ENCODE measurements at places on chromosomes 2 and 18. TPM values are rescaled to one million over a fixed set of nuclear protein-coding genes. Genes with fewer than 3 reads are reported as not detected.

The EML6 gene
- total RNA-seq, result 8.1 TPM

The DAW1 gene
- not detected for total RNA-seq

The LRP1B gene
- 16.0 TPM for total RNA-seq

The MAL gene
- 205 TPM for total RNA-seq

The UGT1A3 gene
- 0.19 TPM for total RNA-seq

The LIMS2 gene
- total RNA-seq, result 13.1 TPM

The ATG16L1 gene
- 123 TPM for total RNA-seq

The SLC4A3 gene
- 8.0 TPM for total RNA-seq

The C1QL2 gene
- 1.8 TPM for total RNA-seq

The GATA6 gene
- total RNA-seq, result 39.8 TPM

The QPCT gene
- total RNA-seq, result 15.8 TPM

The ZNF385B gene
- 1.1 TPM for total RNA-seq

The ZAP70 gene
- total RNA-seq, result 1.2 TPM

The TACR1 gene
- total RNA-seq, result 1.5 TPM

The FASTKD1 gene
- total RNA-seq, result 38.8 TPM

The CAPN14 gene
- 0.12 TPM for total RNA-seq

The SOCS6 gene
- total RNA-seq, result 30.2 TPM

The TMEM178A gene
- total RNA-seq, result 9.3 TPM

- no peak for DNase-seq
These were observed 119.5 kb upstream of the SMIM21 start for GRCh38 chr18:75546964-75547363.

DNA sequence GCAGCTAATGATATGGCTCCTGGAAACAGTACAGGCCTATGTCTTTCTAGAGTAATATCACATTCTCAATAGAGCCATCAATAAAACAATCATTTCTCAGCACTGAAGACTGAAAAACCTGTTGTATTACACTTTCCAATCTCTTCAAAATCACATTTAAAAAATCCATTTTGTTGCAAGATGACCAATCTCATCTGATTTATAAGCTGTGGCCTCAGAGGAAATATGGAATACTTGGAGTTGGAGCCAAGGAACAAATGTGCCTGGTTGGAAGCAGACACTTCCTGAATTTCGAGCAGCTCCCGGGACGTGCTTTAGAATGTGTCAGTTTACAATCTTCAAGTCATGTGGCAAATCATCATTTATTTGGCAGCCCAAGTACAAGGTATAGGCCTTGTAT is 114.5 kb downstream of the ADCYAP1 start:
- no peak for DNase-seq

DNA sequence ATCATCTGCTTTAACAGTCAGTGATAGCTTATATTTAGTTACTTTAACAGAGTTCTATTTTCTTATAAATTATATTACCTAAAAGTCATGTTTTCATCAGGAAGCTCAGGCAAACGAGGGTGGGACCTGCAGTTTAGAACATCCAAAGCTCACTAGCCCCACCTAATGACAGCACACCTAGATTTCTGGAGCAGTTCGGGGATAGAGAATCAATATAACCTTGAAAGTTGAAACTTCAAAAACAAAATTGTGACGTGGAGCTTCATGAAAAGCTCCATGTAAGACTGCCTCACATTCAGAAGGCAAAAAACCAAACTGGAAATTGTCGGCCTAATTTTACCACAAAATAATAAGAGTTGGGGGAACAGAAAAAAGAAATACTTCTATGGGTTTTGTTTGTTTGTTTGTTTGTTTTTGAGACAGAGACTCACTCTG is 185.9 kb upstream of the CCDC150 start:
- no peak for DNase-seq

GRCh38 chr2:142041996-142042395 is 88.8 kb downstream of the LRP1B start:
- no peak for DNase-seq

DNA sequence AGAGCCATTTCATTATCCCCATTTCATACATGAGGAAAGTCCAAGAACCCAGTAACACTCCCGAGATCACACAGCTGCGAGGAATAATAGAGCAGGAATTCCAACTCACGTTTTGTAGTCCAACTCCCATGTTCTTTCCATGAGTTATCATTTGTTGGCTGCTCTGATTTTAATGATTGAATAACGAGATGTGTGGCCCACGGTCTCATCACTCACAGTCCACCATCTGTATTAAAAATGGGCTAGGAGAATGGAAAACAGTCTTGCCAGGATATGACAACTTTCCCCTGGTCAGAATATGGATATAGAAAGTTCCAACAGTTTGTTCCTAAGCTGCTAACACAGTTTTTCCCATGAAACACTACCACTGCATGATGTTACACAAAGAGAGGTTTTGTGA is 147.5 kb downstream of the METTL4 start:
- DNase-seq, result no peak

GRCh38 chr2:182558564-182558963 is 131.7 kb upstream of the PDE1A start:
- DNase-seq, result no peak

GRCh38 chr2:39608263-39608575 is 57.5 kb upstream of the TMEM178A start:
- DNase-seq, result no peak

DNA sequence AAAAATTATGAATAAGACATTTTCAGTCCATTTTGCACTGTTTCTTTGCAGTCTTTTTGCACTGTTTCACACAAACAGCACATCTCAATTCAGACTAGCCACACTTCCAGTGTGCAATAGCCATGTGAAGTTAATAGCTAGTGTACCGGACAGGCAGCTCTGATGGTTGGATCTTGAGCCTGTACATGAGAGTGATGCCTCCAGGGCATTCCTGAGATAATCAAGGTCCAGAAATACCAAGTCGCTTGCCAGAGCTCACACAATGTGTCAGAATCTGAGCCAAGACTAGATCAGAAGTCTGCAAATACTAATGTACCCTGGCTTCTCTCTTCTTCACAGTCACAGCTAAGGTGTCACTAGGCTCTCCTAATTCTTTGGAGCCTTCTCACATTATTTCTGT is 180.2 kb downstream of the OSR1 start:
- no peak for DNase-seq

DNA sequence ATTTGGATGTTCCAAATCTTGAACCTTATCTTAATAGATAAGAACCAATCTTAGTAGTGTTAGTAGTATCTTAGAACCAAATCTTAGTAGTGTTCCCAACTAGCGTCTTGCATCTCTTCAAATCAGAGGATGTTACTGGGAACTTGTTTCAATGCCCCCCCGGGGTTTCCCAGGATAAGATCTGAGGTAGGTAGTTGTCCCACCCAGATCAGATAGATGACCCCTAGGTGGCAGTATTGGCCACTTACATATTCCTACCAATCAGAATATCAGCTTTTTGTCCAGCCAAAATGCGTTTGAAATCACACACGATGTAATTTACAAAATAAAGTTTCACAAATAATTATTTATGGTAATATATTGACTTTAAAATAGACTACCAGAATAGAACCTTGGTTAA is 314.8 kb downstream of the MBD2 start:
- no peak for DNase-seq

DNA sequence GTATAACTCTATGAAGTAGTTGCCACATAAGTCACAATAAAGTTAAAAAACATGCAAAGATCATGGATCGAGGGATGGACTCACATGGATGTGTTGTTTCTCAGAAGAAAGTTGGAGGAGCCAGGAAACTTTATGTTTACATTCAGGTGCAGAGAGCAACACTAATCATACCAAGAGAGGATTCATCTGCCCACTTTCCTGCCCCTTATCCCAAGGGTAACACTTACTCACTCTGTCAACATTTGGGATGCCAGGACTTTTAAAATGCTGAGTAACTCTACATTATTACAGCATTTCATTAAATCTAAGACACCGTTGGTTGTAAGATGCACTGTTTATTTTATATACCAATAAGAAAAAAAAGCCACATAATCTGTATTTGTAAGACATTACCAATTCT is 170.4 kb downstream of the KCNE4 start:
- no peak for DNase-seq

GRCh38 chr2:133249362-133249761 is 318.9 kb downstream of the NCKAP5 start:
- DNase-seq, result no peak

- no peak for DNase-seq
These were observed 6.0 kb downstream of the ZNF516 start for GRCh38 chr18:76489081-76489480.

DNA sequence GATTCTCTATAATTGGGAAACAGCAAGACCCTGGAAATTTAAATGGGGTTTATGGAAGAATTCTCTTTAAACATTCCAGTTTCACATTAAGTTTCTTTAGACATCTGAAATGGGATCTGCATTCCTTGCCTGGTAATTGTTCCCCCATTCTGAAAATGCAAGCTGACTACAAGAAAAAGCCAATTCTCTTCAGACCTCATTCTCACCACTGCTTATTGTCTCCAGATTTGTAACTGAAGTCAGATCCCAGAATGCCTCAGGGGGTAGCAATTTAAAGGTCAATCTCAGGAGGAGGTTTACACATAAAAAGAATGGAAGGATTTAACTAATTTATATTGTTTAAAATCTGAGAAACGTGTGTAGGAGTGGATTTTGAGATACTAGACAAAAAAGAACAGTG is 41.2 kb downstream of the COL3A1 start:
- DNase-seq, result no peak

GRCh38 chr2:27915874-27916273 is 25.3 kb downstream of the BABAM2 start:
- no peak for DNase-seq

DNA sequence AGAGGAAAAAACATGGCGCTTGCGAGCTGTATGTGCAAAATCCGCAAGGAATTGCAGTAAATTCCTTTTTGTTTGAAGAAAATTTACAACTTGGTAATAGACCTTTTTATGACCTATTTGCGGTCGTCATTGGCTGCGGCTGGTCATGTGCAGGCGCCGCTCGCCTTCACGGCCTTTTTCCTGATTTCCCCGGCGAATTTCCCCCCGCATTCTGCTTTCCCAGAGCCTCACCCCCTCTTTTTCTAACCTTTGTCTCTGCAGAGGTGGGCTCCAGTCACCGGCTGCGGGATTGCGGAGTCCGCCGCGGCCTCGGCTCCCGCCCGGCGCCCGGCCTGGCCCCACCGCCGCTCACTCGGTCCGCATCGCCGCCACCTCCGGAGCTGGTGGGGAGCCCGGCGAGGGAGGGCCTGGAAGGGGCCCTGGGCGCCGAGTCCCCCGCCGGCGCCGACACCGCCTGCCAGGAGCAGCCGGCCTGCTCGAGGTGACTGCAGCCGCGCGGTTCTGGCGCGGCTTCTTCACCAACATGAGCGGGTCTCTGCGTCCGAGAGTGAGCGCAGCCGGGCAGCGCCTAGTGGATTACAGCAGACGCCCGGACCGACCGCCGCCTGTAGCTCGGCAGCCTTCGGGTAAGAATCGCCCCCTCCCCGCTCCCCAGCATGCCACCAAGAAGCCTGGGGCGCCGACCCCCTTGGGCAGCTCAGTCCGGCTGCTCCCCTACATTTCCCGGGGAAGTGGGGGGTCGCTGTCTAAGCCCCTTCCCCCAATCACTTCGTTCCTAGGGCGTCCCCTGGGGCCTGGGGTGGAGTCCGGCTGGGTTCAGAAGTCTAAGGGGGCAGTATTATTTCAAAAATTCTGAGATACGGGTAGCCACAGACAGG is 7.1 kb downstream of the HOXD8 start:
- DNase-seq, result no peak

GRCh38 chr18:68757126-68757525 is 40.8 kb upstream of the CCDC102B start:
- no peak for DNase-seq

DNA sequence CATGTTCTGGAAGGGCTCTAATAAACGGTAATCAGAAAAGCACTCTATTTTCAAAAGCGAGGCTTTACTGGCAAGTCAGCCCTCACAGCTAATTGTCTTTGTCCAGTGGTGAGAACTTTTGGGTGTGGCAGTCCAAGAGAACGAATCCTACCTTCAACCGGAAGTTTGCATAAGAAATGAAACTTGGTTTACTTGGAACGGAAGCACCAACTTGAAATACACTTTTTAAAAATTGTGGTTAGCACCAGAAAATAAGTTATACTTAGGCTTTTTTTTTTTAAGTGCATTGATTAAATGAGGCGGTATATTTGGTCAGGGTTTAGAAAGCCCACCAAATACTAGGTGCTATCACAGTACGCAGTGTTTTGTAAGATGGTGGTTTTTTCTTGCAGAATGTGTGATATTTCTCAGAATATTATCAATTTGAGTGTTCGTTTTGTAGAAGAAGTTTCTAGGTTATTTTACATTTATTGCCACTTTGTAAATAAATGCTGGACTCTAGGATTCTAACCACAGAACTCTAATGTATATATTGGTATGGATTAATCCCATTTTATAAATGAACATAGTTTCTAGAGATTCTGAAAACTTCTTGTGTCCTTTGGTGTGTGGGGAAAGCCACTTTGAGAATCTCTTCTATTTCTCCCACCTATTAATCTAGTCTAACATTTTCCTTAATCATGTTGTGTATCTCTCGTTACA is 1.2 kb downstream of the MYL12A start:
- no peak for DNase-seq

GRCh38 chr2:125424266-125424785 is 1231.6 kb upstream of the GYPC start:
- no peak for DNase-seq

DNA sequence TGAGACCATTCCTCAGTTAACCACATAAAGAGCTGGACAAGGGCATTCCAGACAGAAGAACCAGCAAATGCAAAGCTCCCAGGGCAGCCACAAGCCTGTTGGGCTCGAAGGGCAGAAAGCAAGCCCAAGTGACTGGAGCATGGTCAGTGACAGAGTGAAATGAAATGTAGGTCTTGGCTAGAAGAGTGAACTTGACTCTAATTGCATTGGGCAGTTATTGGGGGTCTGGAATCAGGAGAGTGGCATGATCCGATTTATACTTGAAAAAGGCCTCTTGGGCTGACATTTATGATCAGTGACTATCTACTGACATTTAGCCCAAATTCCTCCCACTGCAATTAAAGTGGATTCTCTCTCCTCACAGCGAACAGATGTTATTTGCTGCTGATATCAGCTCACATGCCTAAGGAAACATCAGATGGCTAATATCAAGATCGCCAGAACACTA is 152.5 kb upstream of the KLF7 start:
- DNase-seq, result no peak

DNA sequence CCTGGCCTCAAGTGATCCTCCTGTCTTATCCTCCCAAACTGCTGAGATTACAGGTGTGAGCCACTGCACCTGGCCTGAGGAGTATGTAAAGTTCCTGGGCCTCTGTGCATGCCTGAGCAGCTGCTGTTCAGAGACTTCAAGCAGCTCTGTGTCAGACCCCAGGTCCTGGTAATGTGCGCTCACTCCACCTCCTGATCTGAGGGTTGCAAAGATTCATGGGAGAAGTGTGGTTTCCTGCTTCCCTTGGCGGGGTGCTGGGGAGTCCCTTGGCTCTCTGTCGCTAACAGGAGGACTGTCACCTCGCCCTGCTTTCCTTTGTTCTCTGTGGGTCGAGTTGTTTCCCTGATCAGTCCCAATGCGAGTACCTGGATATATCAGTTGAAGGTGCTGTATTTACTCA is 8.6 kb upstream of the IL36A start:
- DNase-seq, result no peak

DNA sequence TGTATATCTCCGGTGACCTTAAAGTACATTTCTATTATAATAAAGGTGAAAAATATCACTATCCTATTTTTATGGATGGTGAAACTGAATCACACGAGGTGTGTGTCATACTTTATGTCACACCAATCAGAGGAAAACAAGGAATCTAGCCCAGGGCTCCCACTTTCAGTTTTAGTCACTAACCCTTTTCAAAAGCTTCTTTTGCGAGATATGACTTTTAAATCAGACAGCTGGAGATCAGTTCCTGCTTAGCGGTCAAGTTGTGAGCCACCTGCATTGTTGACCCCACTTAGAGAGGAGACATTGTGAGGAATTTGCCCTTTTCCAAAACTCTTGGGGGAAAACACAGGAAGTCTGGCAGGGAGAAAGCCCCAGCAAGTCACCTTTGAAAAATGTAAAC is 70.5 kb downstream of the CPS1 start:
- DNase-seq, result no peak

Measured in type B pancreatic cell (in vitro differentiated cells).